Ovary (tissue), 10 donors: ENCODE measurements at places on chromosomes 12 and 14. TPM values are rescaled to one million over a fixed set of nuclear protein-coding genes. Genes with fewer than 3 reads are reported as not detected.

GRCh38 chr14:22900081-22900799, 17.2 kb downstream of the REM2 start:
- no peak overlapping the region for H3K4me3 ChIP-seq
- no peaks in the 10 kb centered on the region for H3K36me3 ChIP-seq
- H3K4me1 ChIP-seq = peaks cover 1% of the 10 kb centered on the region
- no peak overlapping the region for H3K27ac ChIP-seq

GRCh38 chr12:70648831-70649230, 11.6 kb upstream of the PTPRB start:
- H3K27ac ChIP-seq = no peak overlapping the region
- H3K36me3 ChIP-seq = no peaks in the 10 kb centered on the region
- H3K4me3 ChIP-seq = no peak overlapping the region
- no peak for DNase-seq

DNA sequence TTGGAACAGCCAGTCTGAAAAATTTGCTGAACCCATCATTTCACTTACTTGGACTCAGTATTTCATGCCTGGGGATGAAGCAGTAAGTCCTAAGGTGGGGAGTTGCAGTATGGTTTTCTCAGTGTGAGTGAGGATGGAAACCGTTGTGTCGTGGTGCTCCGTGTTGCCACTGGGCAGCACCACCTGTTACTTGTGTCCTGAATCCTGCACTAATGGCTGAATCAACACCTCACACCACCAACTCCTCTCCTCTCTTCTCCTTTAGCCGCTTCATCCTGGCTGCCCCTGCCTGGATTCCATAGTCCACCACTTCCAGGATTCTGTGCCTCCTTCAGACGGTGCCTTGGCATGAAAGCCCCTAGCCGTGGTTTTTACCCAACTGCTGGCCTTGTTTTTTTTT, 3.0 kb upstream of the EP400 start:
- H3K36me3 ChIP-seq = no peaks in the 10 kb centered on the region
- peaks cover 5% of the 10 kb centered on the region for H3K4me1 ChIP-seq
- DNase-seq = no peak
- no peaks in the 10 kb centered on the region for H3K27me3 ChIP-seq
- peak overlapping the region; percentile 3 for H3K27ac ChIP-seq

DNA sequence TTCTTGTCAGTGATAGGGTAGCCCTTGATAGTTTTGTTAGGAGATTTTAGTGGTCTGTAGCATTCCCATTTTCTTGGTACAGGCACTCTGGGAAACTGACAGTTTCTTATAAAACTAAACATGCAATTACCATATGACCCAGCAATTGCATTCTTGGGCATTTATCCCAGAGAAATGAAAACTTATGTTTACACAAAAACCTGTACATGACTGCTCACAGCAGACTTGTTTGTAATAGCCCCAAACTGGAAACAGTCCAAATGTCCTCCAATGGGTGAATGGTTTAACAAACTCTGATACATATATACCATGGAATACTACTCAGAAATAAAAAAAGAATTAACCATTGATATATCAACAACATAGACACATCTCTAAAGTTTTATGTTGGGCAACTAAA, 75.5 kb downstream of the BORCS5 start:
- no peak for DNase-seq
- H3K27ac ChIP-seq = no peak overlapping the region
- H3K4me3 ChIP-seq = no peak overlapping the region
- H3K4me1 ChIP-seq = peaks cover 3% of the 10 kb centered on the region
- no peaks in the 10 kb centered on the region for H3K27me3 ChIP-seq

- no peaks in the 10 kb centered on the region for H3K4me1 ChIP-seq
- no peak overlapping the region for H3K27ac ChIP-seq
- no peaks in the 10 kb centered on the region for H3K27me3 ChIP-seq
- H3K36me3 ChIP-seq = no peaks in the 10 kb centered on the region
- no peak overlapping the region for H3K4me3 ChIP-seq
These were observed 846.7 kb downstream of the TMEM121 start for GRCh38 chr14:106372870-106373652.

DNA sequence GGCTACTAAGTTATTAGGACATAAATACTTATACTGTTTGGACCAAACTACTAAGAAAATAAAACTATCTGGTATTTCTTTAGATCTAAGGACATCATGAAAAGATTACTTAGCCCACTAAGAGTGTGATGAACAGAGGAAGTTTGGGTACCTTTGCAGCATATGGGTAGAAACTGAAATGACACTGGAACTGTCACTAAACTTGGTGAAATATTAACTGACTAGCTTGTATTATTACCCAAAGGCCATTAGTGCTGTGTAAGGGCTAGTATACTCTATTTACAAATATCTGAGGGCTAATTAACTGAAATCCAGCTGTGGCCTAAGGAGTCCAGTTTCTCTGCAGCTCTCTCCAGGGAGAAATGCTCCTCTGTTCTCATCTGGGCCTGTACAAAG, 45.5 kb downstream of the PAWR start:
- no peaks in the 10 kb centered on the region for H3K36me3 ChIP-seq
- no peak overlapping the region for H3K4me3 ChIP-seq
- H3K27me3 ChIP-seq = no peaks in the 10 kb centered on the region
- DNase-seq = no peak
- H3K4me1 ChIP-seq = peaks cover 2% of the 10 kb centered on the region

Gene TEX22
- total RNA-seq = 2.5 TPM

Gene C12orf57
- 668 TPM for total RNA-seq

Gene ITPR2
- 23.7 TPM for total RNA-seq
